Activated B cell treated with CpG ODN at 0.5 μM for 24 hours (primary cell): ENCODE measurements at places on chromosomes 7 and 10.

- DNase-seq, result no peak
These were observed 16.9 kb downstream of the DYDC2 start for GRCh38 chr10:80373502-80373901.

- no peak for DNase-seq
These were observed 80.7 kb upstream of the NANOS1 start for GRCh38 chr10:118948786-118949185.

- DNase-seq, result no peak
These were observed 27.7 kb downstream of the RAMP3 start for GRCh38 chr7:45185028-45185863.

- DNase-seq, result no peak
These were observed 482 bp upstream of the ERCC6 start for GRCh38 chr10:49539320-49539885.

GRCh38 chr7:106515321-106515720 is 145.6 kb downstream of the CCDC71L start:
- DNase-seq, result no peak

DNA sequence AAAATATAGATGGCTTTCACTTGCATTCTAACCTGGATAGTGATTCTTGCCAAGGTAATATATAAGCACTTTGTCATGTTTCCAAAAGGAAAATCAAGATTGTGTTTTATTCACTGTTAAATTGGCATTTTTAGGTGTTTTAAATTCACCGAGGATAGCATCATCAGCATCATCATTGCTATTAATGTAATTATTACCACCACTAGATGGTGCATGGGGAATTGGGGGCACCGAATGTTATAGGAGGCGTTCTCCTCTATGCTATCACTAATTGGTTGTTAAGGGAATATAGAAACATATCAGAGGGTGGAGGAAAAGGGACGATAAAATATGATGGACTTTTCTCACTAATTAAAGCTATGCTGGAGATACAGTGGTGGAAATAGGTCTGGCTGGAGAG is 95.5 kb downstream of the CELF2 start:
- no peak for DNase-seq

DNA sequence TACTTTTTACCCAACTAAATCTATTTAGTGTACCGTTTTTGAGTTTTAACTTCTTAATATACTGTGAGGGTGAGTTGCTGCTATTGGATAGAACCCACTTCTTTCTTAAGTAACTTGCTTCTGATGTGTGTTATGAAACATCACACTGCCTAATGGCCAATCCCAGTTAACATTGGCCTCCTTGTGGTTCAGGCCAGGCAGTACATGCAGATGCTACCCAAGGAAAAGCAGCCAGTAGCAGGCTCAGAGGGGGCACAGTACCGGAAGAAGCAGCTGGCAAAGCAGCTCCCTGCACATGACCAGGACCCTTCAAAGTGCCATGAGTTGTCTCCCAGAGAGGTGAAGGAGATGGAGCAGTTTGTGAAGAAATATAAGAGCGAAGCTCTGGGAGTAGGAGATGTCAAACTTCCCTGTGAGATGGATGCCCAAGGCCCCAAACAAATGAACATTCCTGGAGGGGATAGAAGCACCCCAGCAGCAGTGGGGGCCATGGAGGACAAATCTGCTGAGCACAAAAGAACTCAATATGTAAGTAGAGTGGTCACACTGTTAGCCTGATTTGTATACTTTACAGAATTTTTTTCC is 39.7 kb downstream of the TES start:
- DNase-seq, result no peak

DNA sequence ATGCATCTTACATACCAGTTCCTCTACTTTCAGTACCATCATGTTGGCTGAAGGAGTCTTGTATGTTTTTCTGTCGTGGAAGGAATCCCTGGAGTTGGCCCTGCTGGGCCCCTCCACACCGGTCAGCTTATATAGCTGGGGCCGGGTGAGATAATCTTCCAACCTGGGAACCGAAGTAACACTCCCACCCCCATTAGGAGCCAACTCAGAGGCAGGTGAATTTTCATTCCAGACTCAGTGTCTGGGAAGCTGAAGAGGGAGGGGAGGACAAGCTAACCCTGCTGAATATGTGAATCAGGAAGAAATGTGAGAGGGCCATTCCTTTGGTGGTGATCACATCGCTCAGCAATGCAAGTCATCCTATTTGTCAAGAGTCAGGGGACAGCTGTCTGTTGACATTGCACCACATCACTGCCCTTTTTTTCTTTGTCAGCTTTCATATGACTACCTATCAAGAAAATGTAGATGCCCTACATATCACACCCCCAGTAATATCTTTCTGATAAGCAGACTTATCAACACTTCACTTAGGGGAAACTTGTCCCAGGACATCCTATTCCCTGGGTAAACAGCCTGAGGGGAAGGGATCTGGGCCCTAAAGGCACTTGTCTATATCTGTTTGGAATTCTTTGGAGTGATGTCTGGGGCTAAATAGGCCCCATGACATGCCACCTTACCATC is at the start of gene ANKRD1:
ANKRD1 (minus strand) TSS at position 102 of the 681 bp plus-strand sequence; CDS start at position 42, 60 bp downstream.
- DNase-seq, result no peak

DNA sequence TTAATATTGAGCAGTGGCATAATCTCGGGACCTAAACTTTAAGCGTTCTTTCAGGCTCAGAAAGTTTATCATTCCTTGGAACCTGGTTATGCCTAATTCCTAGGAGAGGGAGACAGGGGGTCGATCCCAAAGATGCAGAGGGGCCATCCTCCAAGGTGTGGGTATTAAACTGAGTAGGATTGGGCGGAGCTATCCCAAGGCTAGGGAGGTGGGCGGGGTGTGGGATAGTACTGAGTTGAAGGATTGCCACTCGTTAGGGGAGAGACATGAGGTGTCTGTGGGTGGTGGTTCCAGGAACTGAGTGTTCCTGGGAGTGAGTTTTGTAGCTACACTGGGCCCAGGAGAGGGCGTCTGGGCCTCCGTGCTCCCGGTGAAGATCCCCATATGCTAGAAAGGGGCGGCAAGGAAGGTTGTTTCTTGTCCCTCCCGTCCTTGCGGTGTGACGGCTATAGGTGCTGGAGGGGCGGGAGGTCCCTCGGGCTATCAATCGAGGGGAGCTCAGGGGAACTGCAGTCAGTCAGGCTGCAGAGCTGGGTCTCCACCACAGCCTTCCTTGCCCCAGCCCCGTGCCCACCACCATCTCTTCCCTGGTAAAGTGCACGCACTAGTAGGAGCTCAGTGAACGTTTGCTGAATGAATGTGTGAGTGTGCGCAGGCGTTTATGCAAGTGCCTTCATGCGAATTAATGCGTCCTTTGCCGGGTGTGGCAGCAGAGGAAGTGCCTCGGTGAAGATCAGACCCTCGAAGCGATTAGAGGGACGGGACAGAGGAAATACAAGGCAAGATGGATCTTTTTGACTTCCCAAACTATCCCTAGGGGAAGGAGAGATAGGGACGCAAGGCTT is 3.0 kb upstream of the HMX2 start:
- peak; percentile 22 for DNase-seq

- DNase-seq, result no peak
These were observed 225.6 kb downstream of the LRRTM3 start for GRCh38 chr10:67151471-67151870.

GRCh38 chr10:133391249-133391635 is 2.7 kb upstream of the MTG1 start:
- DNase-seq, result no peak
